Prostate gland (tissue), 2 donors: ENCODE measurements at places on chromosomes 2 and 18. TPM values are rescaled to one million over a fixed set of nuclear protein-coding genes. Genes with fewer than 3 reads are reported as not detected.

DNA sequence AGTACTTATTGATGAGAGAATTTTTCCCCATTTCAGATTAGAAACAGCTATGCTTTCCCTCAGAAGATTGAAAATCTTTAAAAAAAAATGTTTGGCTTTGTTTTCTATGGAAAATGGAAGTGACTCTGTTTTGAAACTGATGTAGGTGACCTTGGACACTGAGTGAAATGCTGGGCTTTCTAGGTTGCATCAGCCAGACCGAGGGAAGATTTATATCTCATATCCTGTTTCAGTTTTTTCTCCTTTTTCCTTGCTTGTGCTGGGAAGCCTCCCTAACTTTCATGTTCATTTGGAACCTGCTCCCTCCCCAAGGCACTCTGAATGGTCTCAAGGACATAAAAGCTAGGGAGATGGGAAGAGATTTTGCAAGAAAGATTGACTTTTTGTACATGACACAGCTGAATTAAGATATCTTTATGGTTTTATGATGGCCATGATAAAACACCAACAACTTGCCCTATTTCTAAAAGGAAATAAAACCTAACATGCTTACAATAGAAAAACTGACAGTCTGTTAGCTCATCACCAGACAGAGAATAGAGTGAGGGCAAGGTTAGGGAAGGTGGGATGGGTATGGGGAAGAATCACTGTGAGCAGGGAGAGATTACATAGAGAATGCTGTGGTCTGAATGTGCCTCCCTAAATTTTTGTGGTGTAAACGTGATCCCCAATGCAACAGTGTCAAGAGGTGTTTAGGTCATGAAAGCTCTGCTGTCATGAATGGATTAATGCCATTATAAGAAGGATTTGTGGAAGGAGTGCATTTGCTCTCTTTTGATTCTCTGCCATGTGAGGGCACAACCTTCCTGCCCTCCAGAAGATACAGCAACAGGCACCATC, 249.7 kb downstream of the TPGS2 start:
- DNase-seq = no peak
- H3K27me3 ChIP-seq = no peaks in the 10 kb centered on the region
- no peaks in the 10 kb centered on the region for H3K4me1 ChIP-seq
- H3K4me3 ChIP-seq = no peak overlapping the region
- no peaks in the 10 kb centered on the region for H3K36me3 ChIP-seq
- H3K27ac ChIP-seq = peak overlapping the region; percentile 65

- no peak overlapping the region for H3K27ac ChIP-seq
- H3K4me1 ChIP-seq = no peaks in the 10 kb centered on the region
- H3K4me3 ChIP-seq = no peak overlapping the region
- no peak for DNase-seq
Measured at GRCh38 chr2:151363709-151364108, 6.3 kb downstream of the TNFAIP6 start.

DNA sequence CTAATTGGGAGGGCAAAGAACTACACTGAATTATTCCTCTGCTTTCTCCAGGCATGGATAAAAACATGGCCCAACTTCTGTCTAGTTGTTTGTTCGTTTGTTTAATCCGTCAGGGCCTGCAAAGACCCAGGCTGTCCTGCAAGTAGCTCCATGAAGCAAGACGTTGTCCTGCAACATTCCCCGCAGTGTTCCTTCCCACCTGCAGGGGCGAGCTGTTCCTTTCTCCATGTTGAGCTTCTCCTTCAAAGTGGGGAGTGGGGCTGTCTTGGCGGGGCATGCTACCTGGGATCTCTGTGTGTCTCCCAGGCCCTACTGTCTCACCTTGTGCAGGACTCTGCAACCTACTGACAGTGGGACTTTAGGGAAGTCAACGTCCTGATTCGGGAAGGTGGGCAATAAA, 264.0 kb upstream of the SMIM21 start:
- H3K4me3 ChIP-seq = no peak overlapping the region
- H3K27ac ChIP-seq = no peak overlapping the region
- no peaks in the 10 kb centered on the region for H3K27me3 ChIP-seq
- no peak for DNase-seq
- no peaks in the 10 kb centered on the region for H3K4me1 ChIP-seq

The SPATA3 gene
- not detected for total RNA-seq

DNA sequence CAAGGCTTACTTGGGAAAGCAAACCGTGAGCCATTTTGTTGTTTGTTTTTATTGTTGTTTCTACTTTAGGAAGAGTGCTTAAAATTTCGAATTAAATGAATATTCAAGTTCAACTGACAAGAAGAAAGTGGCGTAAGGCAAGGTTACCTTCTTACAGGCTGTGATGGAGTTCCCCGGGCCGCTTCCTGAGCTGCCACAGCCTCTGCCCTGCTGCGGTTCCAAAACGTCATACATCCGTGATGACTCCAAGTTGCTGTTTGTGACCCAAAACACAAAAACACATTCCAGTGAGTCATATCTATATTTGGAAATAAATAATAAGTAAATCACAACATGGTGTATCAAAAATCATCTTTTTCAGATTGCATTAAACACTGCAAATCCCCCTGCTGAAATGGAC, 49.7 kb downstream of the SPHKAP start:
- H3K27ac ChIP-seq = no peak overlapping the region
- no peak overlapping the region for H3K4me3 ChIP-seq
- DNase-seq = no peak
- H3K27me3 ChIP-seq = no peaks in the 10 kb centered on the region

- no peaks in the 10 kb centered on the region for H3K36me3 ChIP-seq
- H3K4me3 ChIP-seq = no peak overlapping the region
- no peaks in the 10 kb centered on the region for H3K27me3 ChIP-seq
- no peaks in the 10 kb centered on the region for H3K4me1 ChIP-seq
Measured at GRCh38 chr2:241906826-241907570, 37.5 kb downstream of the RTP5 start.
